ENCODE measurements at places on chromosomes 13 and 19. TPM values are rescaled to one million over a fixed set of nuclear protein-coding genes. Genes with fewer than 3 reads are reported as not detected.

The POSTN gene
- total RNA-seq: 13.1 TPM

The DENND1C gene
- not detected for total RNA-seq

The HAUS8 gene
- 2.7 TPM for total RNA-seq

The FARSA gene
- total RNA-seq: 58.9 TPM

The TTC9B gene
- not detected for total RNA-seq

The EFNB2 gene
- 2.2 TPM for total RNA-seq

The MCEMP1 gene
- not detected for total RNA-seq

The IL4I1 gene
- 1.3 TPM for total RNA-seq

The CBLC gene
- not detected for total RNA-seq

The ZNF223 gene
- 3.7 TPM for total RNA-seq

The LGALS7B gene
- total RNA-seq: 0.55 TPM

The TBC1D4 gene
- total RNA-seq: 14.1 TPM

The SLC1A6 gene
- under 0.01 TPM for total RNA-seq

The TMEM145 gene
- 0.77 TPM for total RNA-seq

The TNNI3 gene
- not detected for total RNA-seq

The LGALS14 gene
- total RNA-seq: not detected

The N4BP2L1 gene
- total RNA-seq: 2.0 TPM

The C19orf67 gene
- not detected for total RNA-seq

The KLK14 gene
- not detected for total RNA-seq

The ATP1A3 gene
- 0.37 TPM for total RNA-seq

The TMIGD2 gene
- not detected for total RNA-seq

The MISP gene
- total RNA-seq: 0.12 TPM

The PRR12 gene
- 2.4 TPM for total RNA-seq

The RNF17 gene
- total RNA-seq: not detected

The ZNF439 gene
- 6.7 TPM for total RNA-seq

The WBP4 gene
- total RNA-seq: 15.2 TPM

The HRC gene
- total RNA-seq: not detected

The FUZ gene
- total RNA-seq: 19.0 TPM

The ZNF470 gene
- total RNA-seq: 4.9 TPM

The APOC1 gene
- 1.4 TPM for total RNA-seq

All from uterine smooth muscle cell (primary cell).